Stimulated activated naive B cell treated with anti-CD40 and anti-IgM and Interleukin-4, amounts not matched to agents 10 μg/mL and 1 μg/mL and 100 μg/mL, for 72 hours (primary cell): ENCODE measurements at places on chromosomes 12 and 14.

- DNase-seq = no peak
- H3K27me3 ChIP-seq = no peaks in the 10 kb centered on the region
- H3K36me3 ChIP-seq = peaks cover 13% of the 10 kb centered on the region
- H3K27ac ChIP-seq = no peak overlapping the region
- no peak overlapping the region for H3K4me3 ChIP-seq
These were observed 3.1 kb upstream of the MDM2 start for GRCh38 chr12:68804657-68805591.

DNA sequence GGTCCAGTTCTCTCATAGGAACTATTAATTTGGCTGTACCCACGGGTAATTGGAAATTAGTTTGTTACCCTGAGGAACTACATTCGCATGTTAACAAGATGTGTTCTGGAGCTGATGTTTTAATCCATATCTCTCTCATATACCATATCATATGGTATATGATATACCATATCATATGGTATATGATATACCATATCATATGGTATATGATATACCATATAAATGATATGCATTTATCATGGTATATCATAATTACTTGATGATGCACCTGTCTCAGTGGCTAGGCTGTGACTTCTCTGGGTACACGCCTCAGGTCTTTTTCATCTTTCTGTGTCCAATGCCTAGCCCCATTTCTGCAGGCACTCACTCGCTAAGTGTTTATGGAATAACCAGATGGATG is 13.0 kb downstream of the KCNK10 start:
- H3K27me3 ChIP-seq = peaks cover 5% of the 10 kb centered on the region
- H3K36me3 ChIP-seq = no peaks in the 10 kb centered on the region
- H3K4me1 ChIP-seq = no peaks in the 10 kb centered on the region
- no peak for DNase-seq

GRCh38 chr12:55392032-55392795 is 8.1 kb upstream of the OR6C65 start:
- peaks cover 7% of the 10 kb centered on the region for H3K27me3 ChIP-seq
- no peak overlapping the region for H3K27ac ChIP-seq
- H3K36me3 ChIP-seq = no peaks in the 10 kb centered on the region
- DNase-seq = no peak
- no peaks in the 10 kb centered on the region for H3K4me1 ChIP-seq
- no peak overlapping the region for H3K4me3 ChIP-seq

DNA sequence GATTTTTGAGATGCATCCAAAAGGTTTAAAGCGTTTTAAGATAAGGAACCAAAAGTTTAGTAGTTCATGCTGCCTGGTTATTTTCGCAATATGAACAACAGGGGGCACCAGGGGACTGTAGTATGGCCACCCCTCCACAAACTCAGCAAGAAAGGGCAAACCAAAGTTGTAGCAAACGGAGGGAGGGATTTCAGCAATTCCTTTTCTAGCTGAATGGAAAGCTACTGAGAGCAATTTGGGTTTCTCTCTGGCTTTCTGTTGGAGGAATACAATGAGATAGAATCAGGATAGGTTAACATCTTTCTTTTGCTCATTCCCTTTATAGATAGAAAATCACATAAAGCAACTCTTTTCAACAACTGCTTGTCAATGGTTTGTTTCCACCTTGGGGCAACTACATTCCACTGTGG is 62.5 kb downstream of the DRAM1 start:
- peaks cover 72% of the 10 kb centered on the region for H3K4me1 ChIP-seq
- peaks cover 3% of the 10 kb centered on the region for H3K36me3 ChIP-seq
- peak; percentile 41 for DNase-seq
- no peaks in the 10 kb centered on the region for H3K27me3 ChIP-seq
- H3K4me3 ChIP-seq = peak overlapping the region; percentile 26

GRCh38 chr14:60508707-60509437 is at the start of gene SIX6:
TSS of gene SIX6 (plus strand) at chr14:60509146. CDS start at chr14:60509399, 253 bp downstream.
- H3K36me3 ChIP-seq = no peaks in the 10 kb centered on the region
- H3K4me3 ChIP-seq = peak within 1 kb of the TSS; percentile 35
- peaks cover 79% of the 10 kb centered on the region for H3K27me3 ChIP-seq
- peaks cover 19% of the 10 kb centered on the region for H3K4me1 ChIP-seq
- DNase-seq = no peak
